HT1080 (cell line): ENCODE measurements at places on chromosomes 13 and 19.
A peak's percentile ranks its signal among the peaks of the same experiment; 100 is the strongest.

DNA sequence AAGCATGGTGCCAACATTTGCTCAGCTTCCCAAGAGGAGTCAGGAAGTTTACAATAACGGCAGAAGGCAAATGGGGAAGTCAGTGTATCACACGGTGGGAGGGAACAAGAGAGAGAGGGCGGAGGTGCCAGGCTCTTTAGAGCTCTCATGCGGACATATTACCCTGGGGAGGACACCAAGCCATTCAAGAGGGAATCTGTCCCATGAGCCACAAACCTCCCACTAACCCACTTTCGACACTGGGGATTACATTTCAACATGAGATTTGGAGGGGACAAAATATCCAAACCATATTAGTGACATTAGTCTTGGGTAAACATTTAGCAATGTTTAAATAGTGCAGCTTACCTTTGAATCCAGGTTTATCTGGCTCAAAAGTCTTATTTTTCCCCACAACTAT lies 69.9 kb downstream of the SLAIN1 start:
- DNase-seq: no peak

- no peak for DNase-seq
Measured at GRCh38 chr13:33037673-33038072, 21.4 kb downstream of the KL start.

DNA sequence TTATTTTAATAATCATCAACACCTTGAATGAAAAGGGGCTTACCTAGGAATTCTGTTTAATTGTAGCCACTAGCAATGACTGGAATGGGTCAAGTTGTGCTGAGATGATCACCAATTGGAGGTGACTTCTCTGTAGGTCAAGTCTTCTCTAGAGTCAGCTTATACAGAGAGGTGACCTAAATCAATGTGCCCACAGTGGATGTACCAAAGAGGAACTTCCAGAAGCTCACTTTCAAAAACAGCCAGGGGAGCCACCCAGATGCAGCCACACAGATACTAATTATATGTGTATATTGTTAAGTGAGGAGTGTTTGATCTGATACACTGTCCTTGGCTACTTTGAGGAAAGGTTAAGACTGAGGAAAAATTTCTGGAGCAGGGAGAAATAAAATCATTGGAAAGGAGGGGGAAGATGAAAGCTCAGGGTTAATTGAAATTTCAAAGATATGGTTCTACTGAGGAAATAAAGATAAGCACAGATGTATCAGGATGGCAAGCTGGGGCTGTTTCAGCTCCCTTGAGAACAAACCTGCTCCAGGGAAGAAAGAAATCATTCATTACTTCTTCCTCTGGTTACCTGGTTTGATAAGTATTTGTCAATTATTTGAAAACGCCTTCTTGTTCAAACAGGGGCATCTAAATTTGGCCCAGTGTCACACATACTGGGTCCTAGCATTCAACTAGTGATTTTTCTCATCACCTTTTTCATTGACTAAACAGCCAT lies 5.1 kb downstream of the GPR183 start:
- DNase-seq: no peak

- DNase-seq: no peak
Measured at GRCh38 chr19:2353159-2353886, 6.7 kb upstream of the TMPRSS9 start.

DNA sequence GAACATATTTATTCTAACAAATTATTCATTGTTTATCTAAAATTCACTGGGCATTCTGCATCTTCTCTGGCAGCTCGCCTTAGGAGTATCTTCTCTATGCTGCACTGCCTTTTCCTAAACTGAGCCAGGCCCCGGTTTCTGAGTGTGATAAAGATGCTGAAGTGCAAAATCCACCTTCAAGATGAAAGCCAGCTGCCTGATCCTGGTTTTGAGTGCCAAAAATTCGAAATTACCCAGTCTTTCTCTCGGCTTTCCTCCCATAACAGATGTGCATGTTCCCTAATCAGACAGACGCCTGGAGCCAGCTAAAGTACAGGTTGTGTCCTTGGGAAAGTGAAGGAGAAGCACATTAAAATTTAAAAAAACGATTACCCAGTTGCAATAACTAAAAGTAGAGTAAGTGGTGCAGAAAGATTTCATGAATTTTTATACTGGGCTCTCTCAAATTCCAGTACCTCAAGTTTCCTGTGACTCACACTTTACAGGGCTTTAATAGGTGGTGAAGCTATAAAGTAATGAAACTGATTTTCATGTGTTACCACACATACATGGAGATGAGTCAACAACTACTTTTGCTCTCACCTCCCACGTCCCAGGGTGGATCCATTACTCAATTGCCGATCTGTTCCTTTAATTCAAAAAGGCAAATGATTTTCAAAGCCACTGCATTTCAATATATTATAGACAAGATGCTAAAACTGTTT lies 65.0 kb upstream of the GTF2F2 start:
- DNase-seq: peak; percentile 95
